Cortex of kidney (tissue), 1 donor: ENCODE measurements at places on chromosomes 16 and 17.

DNA sequence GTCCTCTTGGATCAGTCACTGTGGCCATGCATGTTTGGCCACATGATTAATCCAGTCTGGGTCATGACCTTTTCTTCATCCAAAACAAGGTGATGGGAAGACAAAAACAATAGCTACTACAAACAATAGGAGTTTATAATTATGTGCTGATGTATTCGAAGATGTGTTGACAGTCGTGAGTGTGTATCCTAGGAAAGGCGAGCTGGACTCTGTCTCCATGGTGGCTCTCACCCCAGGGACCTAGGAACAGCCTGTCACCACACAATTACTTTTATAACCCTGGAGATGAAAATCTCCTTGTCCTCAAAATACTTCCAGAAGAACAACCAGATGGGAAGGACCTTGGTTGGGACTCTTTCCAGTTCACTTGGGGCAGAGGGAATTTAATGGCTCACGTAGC lies 9.8 kb upstream of the PLK1 start:
- DNase-seq, result no peak

DNA sequence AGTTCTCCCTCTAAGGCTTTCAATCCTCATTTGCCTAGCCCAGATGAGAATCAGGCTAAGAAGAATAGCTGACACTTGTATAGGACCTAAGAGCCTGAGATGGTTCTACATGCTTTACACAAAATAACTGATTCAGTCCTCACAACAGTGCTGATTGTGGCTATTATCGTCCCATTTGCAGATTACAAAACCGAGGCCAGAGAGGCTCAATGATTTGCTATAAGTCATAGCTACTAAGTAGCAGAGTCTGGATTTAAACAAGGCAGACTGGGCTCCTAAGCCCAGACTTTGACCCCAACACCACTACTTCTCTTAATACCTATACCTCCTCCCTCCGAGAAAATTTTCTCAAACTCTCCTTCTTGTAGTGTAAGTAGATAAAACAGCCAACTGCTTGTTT lies 23.1 kb downstream of the ABCC12 start:
- no peak for DNase-seq

- DNase-seq, result no peak
These were observed 12.3 kb upstream of the CDC42EP4 start for GRCh38 chr17:73324160-73324475.

GRCh38 chr16:56530872-56531271 lies 11.0 kb upstream of the BBS2 start:
- DNase-seq, result no peak

GRCh38 chr16:58475091-58475619 lies 24.8 kb upstream of the NDRG4 start:
- no peak for DNase-seq

DNA sequence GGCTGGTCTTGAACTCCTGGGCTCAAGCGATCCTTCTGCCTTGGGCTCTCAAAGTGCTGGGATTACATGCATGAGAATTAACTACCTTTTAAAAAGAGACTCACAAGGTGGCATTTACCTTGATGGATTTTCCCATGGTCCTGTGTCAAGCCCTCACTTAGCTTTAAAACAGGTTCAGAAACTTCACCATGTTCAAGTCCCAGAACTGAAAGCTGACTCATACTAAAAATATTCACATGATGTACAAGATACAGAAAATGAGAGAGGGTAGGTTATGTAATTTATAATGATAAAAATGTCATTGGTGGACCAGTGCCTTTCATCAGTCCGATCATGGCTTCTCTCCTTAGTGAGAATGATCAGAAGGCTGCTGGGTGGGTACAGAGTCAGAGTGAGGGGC lies 4.3 kb upstream of the AKAP1 start:
- DNase-seq, result no peak

DNA sequence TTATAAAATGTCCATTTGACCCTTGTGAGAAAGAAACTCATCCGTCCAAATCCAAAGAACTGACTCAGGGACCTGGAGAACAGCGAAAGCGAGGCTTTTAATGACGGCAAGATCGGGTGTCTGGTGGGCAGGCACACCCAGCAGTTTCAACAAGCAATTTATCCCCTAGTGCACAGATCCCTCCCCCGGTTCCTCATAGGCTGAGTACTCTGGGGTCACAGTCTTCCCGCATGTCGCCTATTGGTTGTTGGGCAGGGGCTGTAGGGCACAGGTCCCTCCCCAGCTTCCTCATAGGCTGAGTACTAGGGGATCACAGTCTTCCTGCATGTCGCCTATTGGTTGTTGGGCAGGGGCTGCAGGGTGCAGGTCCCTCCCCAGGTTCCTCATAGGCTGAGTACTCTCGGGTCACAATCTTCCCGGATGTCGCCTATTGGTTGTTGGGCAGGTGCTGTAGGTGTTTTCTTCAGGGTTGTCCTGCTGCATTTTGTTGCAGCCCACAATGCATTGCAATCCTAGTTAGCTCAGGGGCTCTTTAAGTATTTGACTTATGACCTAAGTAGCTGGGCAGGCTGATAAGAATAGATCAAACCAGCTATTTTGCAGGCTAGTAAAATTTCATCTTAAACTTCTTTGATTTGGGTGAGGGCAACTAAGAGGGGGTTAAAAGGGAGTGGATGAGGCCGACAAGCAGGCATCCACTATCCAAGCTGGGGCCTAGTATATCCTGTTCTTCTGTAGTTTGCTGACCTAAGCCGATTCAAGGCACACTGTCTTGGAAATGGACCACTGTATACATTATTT lies 3.6 kb upstream of the UTS2R start:
- no peak for DNase-seq
